ENCODE measurements at places on chromosomes 5 and 9.

DNA sequence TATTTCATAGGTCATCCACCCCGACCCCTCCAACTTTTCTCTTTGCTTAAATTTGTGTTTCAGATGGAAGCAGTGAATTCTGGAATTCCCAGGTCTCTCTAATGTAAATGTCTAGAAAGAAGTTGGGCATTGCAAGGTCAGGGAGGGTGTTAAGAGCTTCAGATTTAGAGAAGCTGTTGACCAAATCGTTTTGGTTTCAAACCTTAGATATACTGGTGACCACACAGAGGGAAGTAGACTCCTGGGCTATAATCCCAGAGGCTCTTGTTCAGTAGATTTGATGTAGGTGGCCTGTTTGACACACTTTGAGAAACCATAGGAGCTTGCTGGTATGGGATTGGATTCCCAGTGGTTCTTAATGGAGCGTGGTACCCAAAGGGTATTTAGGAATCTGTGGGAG, 137.3 kb upstream of the KLF9 start:
- DNase-seq: no peak

- DNase-seq: no peak
Measured at GRCh38 chr5:101955891-101956290, 340.2 kb downstream of the SLCO4C1 start.

- no peak for DNase-seq
Measured at GRCh38 chr9:89690334-89690912, 85.6 kb downstream of the GADD45G start.

DNA sequence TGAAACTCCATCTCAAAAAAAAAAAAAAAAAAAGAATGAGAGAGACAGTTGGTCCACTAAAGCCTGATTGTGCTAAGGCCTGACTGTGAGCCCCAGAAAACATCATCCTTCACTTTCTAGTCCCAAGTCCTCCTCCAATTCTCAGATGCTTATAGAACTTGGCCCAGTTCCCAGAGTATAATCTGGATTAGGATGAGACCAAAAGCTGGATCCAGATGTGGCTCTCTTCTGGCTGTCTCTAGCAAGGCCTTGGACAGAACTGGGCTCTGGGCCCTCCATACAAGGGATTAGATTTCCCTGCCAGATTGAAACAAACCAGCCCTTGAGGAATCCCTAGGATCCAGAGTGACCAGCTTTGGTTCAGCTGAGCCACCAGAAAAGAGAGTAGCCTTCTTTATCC, 98.4 kb upstream of the ZNF366 start:
- no peak for DNase-seq

DNA sequence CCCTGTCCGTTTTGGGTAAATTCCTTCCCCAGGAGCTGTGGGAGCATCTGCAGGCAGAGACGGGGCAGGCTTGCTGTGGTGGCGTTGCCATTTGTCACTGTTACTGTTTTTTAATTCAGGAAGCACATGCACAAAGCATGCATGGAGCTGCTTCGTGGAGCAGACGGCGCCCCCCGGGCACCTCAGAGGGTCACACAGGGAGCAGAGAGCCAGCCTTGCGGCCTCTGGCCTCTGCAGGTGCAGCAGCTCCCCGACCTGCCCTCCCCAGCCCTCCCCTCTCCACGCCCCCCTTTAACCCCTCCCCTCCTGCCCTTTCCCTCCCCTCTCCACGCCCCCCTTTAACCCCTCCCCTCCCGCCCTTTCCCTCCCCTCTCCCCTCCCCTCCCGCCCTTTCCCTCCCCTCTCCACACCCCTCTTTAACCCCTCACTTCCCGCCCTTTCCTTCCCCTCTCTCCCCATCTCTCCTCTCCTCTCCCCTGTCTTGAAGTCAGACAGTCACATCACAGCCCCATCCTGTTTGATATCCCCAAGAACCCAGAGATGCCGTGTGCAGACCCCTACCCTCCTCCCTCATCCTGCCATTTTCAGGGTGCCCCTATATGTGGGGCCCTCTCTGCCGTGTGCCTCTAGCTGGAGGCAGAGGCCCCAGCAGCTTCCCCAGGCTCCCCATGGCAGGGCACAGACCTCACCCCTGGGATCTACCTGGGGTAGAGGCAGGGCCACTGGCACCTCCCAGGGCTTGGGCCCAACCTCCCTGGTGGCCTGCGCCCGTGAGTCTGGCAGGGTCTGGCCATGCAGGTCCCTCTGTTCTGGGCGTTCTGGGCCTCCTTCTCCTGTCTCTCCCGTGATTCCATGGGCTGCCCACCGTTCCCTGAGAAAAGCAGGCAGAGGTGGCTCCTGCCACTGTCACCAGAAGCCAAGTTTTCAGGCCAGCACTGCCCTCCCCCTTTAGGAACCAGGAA, 29.6 kb upstream of the UBAC1 start:
- no peak for DNase-seq

DNA sequence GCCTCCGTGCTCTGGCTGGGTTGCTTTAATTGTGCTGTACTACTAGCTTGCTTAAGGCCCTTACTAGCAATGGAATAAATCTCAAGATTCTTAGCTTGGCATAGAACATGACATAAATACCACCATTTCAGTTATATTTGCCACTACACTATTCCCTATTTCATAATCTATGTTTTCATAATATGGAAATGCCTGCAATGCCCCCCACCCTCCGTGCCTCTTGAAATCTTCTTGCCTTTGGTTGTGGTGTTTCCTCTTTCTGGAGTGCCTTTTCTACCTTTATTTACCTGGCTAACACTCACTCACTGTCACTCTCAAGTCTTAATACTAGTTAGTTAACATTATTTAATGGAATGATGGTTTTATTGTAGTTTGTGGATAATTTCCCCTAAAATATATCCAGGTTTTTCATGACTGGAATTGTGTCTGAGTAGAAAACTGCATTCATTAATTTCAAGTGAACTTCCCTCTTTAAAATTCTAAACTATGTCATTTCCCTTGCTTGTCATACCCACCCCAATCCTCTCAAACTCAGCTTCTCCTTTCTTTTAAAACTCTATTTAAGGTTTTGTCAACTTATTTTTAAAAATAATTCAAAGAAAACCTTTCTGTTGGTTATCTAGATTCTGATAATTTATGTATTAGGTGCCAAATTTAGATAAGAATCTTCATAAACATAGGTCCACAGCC, 521.7 kb upstream of the DAB2 start:
- no peak for DNase-seq

DNA sequence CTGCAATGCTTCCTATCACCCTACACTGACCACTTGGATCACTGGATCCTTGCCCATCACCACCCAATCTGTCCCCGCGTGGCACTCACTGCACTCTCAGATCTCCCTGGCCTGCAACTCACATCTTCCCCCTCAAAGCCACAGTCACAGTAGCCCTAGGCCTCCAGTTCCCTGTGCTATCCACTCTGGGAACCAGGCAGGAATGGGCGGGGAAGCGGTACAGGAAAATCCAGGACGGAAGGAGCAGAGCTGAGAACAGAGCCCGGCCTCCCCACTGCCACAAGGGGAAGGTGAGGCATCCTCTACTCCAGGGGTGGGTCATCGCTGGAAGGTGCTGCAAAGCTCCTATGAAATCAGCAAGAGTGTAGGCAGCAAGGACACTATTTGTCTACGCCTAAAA, 102.6 kb downstream of the ESM1 start:
- no peak for DNase-seq

DNA sequence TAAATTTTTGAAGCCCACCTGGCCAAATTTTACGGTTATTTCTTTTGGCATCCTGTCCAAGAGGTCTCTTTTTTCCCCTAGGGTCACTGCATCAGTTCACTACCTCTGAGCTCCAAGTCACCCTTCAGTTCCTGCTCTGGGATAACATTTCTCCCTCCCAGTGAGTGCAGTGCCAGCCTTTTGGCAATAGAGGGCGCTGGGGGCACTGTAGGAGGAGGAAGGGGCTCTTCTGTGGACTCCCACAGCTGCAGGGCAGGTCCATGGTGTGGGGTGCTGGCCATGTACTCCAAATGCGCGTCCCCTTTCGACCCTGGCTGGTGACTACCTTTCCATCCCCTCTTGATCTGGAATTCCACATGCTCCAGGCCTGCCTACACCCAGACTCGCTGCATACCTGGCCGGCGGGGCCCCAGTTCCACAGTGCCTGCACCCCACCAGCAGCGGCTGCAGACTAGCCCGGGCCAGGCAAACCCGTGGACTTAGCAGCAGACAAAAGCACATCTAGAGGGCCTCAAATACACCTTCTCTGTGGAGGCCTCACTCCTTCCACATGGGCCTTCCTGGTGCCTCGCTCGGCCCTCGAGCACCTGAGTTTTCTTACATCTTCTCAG, 20.3 kb upstream of the NINJ1 start:
- no peak for DNase-seq

DNA sequence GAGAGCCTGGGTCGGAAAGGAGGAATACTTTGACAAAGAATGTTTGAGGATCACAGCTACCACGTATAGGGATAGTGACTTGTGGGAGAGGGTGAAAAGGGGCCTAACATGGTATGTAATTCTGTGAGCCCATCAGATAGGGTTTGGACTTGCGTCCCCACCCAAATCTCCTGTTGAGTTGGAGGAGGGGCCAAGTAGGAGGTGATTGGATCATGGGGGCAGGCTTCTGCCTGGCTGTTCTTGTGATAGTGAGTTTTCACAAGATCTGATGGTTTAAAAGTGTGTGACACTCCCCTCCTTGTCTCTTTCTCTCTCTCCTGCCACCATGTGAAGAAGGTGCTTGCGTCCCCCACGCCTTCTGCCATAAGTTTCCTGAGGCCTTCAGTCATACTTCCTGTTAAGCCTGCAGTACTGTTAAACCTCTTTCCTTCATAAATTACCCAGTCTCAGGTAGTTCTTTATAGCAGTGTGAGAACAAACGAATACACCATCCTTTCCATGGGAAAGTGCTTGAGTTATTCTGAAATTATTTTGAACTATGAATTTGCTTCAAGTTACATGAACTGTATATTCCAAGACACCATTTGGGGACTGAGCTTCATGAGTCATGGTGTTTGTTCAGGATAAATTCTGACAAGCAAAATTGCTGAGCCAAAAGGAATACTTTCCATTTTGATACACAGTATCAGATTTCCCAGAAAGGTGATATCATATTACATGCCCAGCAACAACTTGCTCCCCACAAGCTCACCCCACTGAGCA, 68.8 kb upstream of the SSBP2 start:
- DNase-seq: no peak

GRCh38 chr5:885529-885928, 7.1 kb downstream of the BRD9 start:
- no peak for DNase-seq

- no peak for DNase-seq
Measured at GRCh38 chr9:35771534-35771933, 17.5 kb upstream of the MSMP start.

DNA sequence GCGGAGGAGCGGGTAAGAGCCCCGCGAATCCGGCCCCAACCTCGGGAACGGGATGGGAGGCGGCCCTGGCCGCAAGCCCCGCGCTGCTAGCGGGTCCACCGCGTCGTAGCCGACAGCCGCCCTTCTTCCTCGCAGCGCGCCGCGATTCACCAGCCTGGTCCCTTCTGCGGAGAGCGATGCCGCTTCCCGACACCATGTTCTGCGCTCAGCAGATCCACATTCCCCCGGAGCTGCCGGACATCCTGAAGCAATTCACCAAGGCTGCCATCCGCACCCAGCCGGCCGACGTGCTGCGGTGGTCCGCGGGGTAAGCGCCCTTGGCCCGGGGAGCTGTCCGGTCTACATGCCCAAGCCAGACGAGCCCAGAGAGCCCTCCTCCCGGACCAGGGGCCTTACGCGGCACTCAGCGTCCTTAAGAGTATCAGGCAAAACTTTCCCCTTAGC, 335 bp downstream of the ROPN1L start:
- DNase-seq: no peak

DNA sequence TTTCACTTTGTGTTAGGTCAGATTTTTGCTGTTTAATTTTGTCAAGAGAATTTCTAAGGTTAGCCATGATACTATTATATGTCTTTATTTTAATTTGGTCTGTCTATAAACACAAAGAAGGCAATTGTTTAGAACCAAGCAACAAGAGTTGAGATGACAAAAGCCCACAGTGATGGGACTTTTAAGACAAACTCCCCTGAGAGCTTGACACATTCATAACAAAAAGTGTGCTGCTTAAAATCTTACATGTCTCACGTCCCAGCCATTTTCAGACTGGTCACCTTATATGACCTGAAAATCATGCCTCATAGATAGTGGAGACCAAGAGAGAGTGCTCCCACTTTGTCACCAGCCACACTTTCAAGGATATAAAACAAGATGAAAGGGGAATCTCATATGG, 21.6 kb upstream of the NNT start:
- DNase-seq: no peak

GRCh38 chr5:129216001-129216400, 121.5 kb downstream of the ISOC1 start:
- no peak for DNase-seq

- no peak for DNase-seq
Measured at GRCh38 chr5:126129431-126129830, 293.8 kb upstream of the GRAMD2B start.

DNA sequence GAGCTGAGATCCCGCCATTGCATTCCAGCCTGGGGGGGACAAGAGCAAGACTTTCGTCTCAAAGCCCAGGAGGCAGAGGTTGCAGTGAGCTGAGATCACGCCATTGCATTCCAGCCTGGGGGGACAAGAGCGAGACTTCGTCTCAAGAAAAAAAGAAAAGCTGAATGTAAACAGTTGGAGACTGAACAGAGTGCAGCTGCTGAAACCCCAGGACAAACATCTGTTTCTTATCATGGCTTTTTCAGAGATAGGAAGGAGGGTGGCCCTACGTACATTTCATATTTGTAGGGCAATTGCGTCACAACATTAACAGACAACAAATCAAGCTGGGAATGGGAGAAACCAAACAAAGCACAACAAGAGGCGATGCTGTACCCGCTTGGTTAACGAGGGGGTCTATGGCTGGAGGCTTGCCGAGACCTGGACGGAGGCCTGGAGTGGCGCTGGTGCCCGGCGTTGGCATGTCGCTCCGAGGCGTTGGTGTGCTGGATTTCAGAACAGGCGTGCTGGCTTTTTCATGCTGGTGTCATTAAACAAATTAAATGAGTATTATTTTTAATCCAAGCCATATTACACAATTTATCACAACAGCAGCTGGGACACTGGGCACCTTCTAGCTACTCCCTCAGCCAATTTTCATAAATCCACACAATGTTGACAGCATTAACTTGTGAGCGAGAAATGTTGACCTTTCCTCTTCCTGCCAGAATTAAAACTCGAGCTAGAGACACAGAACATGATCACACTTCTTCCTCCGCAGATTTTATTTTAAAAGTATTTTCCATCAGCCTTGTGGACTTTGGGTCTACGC, 76.1 kb downstream of the TLE1 start:
- DNase-seq: peak; percentile 69

DNA sequence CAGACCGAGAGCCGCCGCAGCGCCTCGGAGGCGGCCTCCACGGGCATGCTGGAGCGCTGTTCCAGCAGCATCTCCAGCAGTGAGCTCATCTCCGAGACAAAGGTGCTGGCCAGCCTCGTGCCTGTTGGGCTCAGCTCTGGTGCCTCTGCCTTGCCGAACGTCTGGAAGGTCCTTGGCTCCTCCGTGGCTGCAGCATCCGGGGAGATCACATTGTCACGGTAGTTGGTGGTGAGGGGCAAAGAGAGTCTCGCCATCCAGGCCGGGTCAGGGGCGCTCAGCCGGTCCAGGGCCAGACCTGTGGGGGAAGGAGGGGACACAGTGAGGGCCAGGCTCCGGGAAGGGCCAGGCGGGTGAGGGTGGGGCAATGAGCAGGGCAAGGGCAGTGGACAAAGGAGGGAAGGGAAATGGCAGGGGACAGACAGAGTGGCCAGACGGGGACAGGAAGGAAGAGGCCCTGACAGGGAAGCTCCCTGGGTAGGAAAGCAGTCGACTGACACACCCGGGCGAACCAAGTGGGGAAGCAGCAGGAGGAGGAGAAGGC, 12.4 kb downstream of the PCDH12 start:
- peak; percentile 64 for DNase-seq

GRCh38 chr5:114419067-114419388, 57.2 kb downstream of the KCNN2 start:
- no peak for DNase-seq

- no peak for DNase-seq
Measured at GRCh38 chr5:6365977-6366590, 12.3 kb downstream of the MED10 start.

Data from right kidney (tissue), 9 donors.